ENCODE measurements at places on chromosomes 6 and 20.

- peak; percentile 85 for DNase-seq
These were observed 3.3 kb downstream of the SPEF1 start for GRCh38 chr20:3777716-3778629.

- DNase-seq = no peak
These were observed 117.2 kb downstream of the SOBP start for GRCh38 chr6:107607116-107607515.

GRCh38 chr6:111888928-111889695 lies 15.9 kb upstream of the FYN start:
- DNase-seq = peak; percentile 88

DNA sequence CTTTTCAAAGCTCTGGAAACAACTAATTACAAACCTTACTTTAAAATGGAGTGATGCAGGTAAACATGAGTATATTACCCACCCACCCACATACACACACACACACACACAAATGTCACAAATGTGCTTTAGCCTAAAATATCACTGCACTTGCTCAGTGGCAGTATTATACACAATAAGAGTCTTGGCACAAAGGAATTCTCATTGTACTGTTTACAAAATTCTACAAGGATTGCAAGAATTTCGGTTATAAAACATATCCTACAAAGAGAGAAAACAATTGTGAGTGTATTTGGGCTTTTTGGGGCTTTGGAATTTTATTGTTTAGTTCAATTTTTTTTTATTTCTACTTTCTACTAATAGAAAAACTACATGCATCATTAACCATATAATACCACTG lies 113.2 kb upstream of the BEND6 start:
- DNase-seq = no peak

DNA sequence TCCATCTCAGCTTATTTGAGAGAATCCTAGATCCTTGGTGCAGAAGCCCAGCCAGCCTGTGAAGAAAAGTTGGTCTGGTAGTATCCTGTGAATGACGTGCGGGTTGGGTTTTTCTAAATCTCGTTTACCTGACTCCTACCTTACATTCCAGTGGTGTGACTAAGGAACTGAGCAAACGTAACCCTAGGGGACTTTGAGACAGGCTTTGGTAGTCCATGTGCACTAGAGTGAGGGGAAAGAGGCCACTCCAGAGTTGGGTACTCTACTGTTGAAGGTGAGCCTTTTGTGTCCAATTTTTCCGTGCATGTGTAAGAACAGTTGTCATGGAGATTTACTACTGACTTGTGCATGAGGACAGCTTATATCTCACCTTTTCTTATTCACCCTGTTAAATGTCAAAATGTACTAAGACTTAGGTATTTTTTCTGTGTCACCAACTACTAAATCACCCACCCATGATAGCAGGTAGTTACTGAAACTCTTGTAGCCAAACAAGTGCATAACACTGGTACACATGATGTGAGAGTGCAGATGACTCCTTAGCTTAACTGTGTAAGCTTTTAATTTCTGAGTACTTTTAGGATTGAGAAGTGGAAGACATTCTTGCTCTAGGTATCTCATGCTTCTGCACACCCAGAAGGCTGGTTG lies 26.3 kb upstream of the PLCG1 start:
- DNase-seq = no peak

- no peak for DNase-seq
These were observed 124.9 kb downstream of the ADAT2 start for GRCh38 chr6:143325379-143326140.

- DNase-seq = peak; percentile 50
These were observed 55.6 kb upstream of the CARMIL1 start for GRCh38 chr6:25223490-25223991.

GRCh38 chr20:17494201-17494600 lies 37.0 kb downstream of the BFSP1 start:
- peak; percentile 12 for DNase-seq

- no peak for DNase-seq
These were observed 143.1 kb downstream of the SYCP2 start for GRCh38 chr20:59790346-59790745.

Measured in H9 (cell line).